Epithelial cell of esophagus (primary cell): ENCODE measurements at places on chromosomes 16 and 17.

DNA sequence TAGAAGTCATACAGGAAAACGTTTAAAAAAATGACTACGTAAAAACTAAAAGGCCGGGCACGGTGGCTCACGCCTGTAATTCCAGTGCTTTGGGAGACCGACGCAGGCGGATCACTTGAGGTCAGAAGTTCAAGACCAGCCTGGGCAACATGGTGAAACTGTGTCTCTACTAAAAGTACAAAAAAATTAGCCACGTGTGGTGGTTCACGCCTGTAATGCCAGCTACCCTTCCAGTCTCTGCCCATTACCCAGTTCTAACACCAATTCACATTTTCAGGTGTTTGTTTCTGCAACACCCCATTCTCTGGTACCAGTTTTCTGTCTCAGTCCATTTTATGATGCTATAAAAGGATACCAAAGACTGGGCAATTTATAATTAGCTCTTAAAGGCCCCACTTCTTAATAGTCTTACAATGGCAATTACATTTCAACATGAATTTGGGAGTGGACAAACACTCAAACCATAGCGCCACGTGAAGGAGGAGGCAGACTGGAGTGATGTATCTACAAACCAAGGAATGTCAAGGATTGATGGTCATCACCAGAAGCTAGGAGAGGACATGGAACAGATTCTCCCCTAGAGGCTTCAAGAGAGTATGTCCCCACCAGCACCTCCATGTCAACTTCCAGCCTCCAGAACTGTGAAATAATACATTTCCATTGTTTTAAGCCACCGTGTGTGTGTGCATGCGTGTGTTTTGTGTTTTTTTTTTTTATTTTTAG, 791 bp upstream of the C17orf75 start:
- no peak for DNase-seq

- no peak for DNase-seq
Measured at GRCh38 chr16:84916178-84916577, 95.2 kb downstream of the ZDHHC7 start.

GRCh38 chr16:30559690-30560089, 1.5 kb upstream of the ZNF764 start:
- no peak for DNase-seq

DNA sequence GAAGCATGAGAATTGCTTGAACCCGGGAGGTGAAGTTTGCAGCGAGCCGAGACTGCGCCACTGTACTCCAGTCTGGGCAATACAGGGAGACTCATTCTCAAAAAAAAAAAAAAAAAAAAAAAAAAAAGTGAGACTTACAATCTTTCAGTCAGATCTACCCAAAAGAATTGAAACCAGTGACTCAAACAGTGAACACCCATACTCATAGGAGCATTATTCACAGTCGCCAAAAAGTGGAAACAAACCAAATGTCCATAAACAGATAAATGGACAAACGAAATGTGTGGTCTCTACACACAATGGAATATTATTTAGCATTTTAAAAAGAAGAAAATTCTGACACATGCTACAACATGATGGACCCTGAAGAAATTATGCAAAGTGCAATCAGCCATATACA, 9.1 kb upstream of the SCNN1B start:
- no peak for DNase-seq

- DNase-seq = peak; percentile 86
Measured at GRCh38 chr17:60641810-60642220, 35.8 kb upstream of the BCAS3 start.
